Upper lobe of left lung (tissue), 6 donors: ENCODE measurements at places on chromosomes 11 and 22.
A peak's percentile ranks its signal among the peaks of the same experiment; 100 is the strongest.

GRCh38 chr11:3021125-3021524 is 29.0 kb upstream of the NAP1L4 start:
- H3K36me3 ChIP-seq = peaks cover 56% of the 10 kb centered on the region
- H3K4me1 ChIP-seq = no peaks in the 10 kb centered on the region
- H3K27ac ChIP-seq = no peak overlapping the region

DNA sequence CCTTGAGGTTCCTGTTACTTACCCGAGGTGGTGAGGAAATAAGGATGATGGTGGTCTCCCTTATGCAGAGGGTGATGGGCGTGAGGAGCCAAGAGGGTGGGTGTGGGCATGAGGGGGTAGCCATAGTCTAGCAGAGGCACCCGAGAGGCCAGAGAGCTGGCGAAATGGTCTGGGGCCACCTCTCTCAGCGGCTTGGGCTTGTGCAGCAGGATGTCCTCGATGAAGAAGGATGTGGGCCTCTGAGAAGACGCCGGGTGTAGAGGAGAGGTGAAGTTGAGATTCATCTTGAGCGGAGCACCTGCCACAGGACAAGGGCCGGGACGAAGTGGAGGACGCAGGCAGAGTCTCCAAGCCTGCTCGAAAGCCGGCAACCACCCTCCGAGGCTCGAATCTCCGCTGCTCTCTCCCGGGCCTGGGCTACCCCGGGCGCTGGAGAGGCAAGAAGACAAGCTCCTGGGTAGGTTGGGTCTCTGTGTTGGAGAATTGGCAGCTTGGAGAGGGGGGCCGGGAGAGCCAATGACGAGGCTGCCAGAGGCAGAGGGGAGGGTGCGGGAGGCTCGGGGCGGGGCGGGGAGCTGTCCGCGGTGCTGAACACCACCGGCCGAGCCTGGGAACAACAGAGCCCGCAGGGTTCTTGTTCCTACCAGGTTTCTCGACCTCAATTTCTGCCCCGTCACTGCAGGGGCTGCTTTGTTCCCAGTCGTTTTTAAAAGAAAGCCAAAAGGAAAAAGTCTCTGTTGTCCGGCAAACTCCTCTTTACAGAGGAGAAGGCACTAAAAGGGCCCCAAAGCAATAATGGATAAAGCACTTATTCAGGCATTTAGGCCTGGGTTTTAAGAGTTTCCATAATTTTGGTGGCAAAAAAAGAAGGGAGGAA is at the start of gene BSX:
TSS of gene BSX (minus strand) at position 447 of the 877 bp plus-strand sequence. CDS start at position 284, 163 bp downstream.
- no peaks in the 10 kb centered on the region for H3K36me3 ChIP-seq
- peaks cover 61% of the 10 kb centered on the region for H3K27me3 ChIP-seq
- H3K4me3 ChIP-seq = no peak within 1 kb of the TSS
- no peak within 1 kb of the TSS for H3K27ac ChIP-seq
- peak; percentile 47 for DNase-seq

DNA sequence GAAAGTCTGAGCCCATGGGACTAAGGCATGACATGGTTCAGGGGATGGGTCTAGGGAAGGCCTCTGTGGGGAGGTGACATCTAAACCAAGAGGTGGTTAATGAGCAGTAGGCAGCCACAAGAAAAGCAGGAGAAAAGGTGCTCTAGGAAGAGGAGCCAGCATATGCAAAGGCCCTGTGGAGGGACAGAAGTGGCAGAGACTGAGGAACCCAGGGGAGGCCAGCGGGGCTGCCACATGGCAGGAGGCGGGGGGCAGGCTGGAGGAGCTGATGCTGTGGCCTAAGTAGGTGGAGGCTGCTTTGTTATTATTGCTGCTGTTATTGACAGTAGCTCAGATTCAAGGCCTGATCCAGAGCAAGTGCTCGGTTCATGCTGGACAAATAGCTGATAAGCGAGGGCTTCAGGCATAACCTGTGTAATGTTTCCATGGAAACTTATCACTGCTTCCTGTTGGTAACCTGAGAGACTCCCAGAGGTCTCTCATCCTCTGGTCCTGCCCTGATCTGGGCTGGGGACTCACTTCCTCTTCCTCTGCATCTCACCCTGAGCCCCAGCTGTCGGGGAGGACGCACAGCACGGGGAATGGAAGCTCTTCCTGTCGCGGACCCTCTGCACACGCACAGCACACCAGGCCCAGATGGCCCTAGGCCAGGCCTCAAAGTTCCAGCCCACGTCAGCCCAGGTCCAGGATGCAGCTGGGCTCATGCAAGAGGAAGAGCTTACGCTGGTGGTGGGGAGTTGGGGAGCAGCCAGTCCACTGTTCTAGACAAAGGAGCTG is 75.2 kb upstream of the TP53I11 start:
- DNase-seq = peak; percentile 50
- no peaks in the 10 kb centered on the region for H3K36me3 ChIP-seq
- no peak overlapping the region for H3K4me3 ChIP-seq
- peaks cover 30% of the 10 kb centered on the region for H3K4me1 ChIP-seq
- no peak overlapping the region for H3K27ac ChIP-seq

DNA sequence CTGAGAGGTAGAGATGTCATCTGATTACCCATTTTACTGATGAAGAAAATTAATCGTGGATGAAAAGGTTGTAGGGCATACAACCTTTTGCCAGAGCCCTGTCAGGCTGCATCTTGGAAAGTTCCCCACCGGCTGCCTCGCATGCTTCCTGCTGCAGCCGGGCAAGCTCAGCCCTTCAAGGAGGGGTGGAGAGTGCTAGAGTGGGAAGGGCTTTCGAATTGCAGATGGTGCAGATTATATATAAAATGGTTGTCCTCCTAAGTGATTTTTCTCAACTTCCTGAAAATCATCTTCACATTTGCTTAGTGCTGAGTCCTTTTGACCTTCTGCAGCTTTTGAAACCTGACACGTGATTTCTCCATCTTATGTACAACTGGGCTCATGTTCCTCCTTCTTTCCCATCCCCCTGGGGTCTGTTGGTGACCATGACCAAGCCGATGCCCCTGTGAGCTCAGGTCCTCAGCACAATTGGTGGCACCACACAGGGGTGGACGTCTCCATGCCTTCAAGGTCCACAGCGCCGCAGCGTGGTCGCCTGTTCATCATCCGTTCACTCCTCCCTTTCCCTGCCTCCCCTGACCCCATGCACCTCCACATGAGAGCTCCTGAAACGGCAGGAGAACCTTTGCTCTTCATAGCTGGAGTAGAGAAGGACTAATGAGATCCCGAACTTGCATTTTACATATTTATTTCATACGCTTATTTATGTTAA is 47.6 kb upstream of the MYO18B start:
- H3K4me3 ChIP-seq = no peak overlapping the region
- no peaks in the 10 kb centered on the region for H3K27me3 ChIP-seq
- no peak overlapping the region for H3K27ac ChIP-seq

DNA sequence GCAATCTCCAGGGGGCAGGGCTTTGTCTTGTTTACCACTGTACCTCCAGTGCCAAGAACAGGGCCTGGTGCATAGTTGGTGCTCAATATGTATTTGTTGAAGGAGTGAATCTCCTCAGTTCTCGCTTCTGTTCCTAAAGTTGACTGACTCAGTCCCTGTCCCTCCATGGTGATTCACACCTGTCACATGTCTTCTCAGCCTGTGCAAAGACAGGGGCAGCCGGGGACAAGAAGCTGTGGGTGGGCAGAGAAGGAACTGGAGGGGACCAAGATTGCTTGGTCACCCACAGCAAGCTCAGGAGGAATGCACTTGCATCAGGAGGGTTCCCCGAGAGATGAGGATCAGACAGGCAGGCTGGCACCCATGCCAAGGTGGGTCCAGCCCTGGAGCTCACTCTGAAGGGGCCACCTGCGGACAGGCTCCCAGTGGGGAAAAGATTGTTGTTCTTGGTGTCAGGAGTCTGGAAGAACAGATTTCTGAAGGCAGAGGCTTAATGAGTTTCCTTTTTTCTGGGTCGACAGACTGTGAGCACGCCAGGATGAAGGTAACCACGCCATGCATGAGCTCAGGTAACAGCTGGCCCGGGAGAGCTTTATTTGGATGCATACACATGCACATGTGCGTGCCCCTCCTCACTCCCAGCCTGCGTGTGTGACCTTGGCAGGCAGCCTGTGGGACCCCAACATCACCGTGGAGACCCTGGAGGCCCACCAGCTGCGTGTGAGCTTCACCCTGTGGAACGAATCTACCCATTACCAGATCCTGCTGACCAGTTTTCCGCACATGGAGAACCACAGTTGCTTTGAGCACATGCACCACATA is 16.9 kb downstream of the IL17RA start:
- no peak for DNase-seq
- no peak overlapping the region for H3K27ac ChIP-seq
- H3K4me1 ChIP-seq = peaks cover 25% of the 10 kb centered on the region
- H3K27me3 ChIP-seq = no peaks in the 10 kb centered on the region
